ENCODE measurements at places on chromosomes 4 and X.

DNA sequence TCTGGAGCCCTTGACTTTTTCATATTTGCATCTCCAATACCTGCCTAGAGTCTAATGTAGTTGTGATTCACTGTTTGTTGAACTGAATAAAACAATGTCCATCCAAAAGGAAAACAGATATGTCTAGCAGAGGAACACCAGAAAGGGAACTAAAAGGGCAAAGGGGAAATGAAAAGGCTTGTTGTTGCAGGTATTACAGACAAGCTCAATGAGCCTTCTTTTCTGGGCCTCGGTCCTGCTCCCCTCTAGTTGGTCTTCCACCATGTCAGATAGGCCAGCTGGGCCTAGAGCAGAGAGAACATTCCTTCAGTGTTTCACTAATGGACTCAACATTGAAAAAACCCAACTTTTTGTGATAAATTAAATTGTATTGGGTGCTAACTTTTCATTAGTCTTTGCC lies 55.4 kb downstream of the ZFX start:
- DNase-seq = no peak

- DNase-seq = no peak
These were observed 1973.0 kb upstream of the AGA start for GRCh38 chr4:179415037-179415846.

GRCh38 chrX:67872958-67873357 lies 329.1 kb downstream of the AR start:
- DNase-seq = no peak

DNA sequence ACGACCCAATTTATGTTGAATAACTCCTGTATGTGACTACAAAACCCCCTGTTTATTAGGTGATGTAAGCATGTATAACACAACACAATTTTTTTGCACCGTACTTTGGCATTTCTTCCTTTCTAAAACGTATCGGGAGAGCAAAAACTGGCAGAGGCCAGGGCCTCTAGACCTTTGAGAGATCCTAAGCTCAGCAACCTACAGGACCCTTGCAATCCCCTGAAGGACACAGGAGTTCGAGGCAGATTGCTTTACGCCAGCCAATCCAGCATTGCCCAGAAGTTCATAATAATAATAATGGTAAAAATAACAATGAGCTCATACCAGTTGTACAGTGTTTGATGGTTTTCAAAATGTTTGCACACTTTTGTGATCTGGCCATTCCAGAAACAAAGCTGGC lies 7.7 kb downstream of the NKX3-2 start:
- DNase-seq = no peak

DNA sequence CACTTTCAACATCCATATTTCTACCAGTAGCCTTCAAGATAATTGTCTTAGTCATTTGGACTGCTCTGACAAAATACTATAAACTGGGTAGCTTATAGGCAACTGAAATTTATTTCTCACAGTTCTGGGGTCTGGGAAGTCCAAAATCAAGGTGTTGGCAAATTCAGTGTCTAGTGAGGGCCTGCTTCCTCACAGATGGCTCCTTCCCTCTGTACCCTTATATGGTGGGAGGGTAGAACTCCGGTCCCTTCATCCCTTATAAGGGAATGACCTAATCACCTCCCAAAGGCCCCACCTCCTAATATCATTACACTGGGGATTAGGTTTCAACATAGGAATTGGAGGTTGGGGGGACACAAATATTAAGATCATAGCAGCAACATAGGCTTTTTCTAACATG lies 7.4 kb upstream of the TBC1D25 start:
- DNase-seq = no peak

- no peak for DNase-seq
These were observed 102.5 kb downstream of the TSPAN5 start for GRCh38 chr4:98555798-98556445.

DNA sequence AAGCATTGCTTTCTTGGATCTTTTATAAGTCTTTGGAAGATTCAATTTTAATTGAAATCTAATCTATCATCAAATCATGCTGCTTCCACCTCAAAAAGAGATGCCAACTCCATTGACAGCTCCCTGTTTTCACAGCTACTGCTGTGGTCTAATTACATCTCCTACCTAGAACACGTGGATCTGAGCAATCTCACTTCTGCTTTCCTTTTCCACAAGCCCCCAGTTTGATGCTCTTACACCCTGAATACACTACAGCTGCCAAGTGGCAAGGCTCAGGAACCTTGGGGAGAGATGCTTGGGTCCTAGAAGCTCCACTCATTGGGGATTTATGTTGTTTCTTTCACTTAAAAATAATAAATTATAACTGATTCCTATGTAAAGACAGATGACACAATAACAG lies 172.0 kb downstream of the CFAP299 start:
- no peak for DNase-seq

DNA sequence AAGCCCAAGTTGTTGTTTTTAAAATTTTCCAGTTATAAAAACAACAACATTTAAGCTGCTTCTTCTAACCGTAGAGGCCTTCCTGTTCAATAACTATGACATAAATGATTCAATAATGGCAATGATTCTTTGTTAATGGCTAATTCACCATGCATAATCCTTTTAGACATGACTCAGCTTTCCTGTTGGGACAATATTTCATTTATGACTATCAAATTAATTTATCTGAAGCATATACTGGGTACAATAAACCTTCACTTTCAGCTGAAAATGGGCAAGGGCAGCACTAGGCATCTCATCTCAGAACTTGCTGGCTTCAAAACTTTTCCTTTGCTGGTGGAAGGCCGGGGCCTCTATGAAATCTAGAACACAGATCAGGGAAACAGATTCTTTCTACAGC lies 38.9 kb downstream of the TBC1D9 start:
- DNase-seq = no peak

DNA sequence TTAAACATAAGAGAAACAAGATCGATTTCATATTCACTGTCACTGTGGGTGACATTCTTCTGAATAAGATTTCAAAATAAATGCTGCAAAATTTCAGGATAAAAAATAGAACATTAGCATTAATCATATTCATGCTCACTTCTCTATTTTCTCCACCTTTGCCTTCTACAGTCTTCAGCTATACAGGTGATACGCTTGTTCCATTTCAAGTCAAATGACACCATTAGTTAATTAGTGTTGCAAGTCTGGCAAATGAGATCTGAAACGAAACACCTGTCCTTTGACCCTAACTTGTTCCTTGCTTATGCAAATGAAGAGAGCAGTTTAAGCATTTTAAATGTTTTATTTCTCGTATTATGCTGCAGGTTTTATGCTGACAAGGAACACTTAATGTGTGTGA lies 667.5 kb upstream of the MAGEB2 start:
- no peak for DNase-seq

DNA sequence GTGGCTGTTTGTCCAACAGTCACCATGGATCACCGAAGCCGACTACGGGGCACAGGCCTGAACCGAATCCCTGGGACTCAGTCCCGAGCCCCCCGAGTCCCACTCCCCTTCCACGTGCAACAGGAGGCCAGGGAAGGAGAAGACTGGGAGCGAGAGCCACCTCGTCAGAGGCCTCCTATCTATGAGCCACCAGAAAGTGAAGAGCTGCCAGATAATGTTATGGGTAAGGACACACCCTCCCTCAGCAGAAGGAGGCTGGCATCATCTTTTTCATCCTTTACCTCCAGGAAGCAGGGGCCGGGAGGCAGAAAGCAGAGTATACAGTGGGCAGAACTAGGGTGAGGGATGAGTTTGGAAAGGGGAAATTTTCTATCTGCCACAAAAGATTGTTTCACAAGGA lies 2.8 kb upstream of the PRDX4 start:
- DNase-seq = no peak

- no peak for DNase-seq
These were observed 274.1 kb upstream of the PCDH18 start for GRCh38 chr4:137806420-137806819.
